ENCODE measurements at places on chromosomes 4 and X.

GRCh38 chr4:112938461-112939058 is 110.9 kb upstream of the ANK2 start:
- DNase-seq = peak; percentile 57

- no peak for DNase-seq
Measured at GRCh38 chrX:2684256-2684655, 6.8 kb upstream of the CD99 start.

DNA sequence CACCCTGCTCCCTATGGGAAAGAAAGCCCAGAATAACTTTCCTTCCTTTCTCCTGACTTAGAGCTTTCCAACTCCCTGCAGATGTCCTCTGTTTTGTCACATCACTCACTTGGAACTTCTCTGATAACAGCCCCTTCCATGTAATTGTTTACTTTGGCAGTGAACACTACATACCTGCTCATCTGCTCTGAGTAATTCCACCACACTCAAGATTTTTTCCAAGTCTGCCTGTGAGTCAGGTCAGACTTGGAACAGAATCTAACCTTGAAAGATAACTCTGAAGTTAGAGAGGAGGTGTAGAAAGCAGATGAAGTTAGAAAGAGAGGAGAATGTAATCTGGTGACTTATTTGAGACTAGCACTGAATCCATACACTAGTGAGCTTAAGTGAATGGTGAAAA is 7.4 kb downstream of the MAGEB10 start:
- DNase-seq = no peak

GRCh38 chrX:115362334-115363095 is 73.0 kb downstream of the LUZP4 start:
- no peak for DNase-seq

DNA sequence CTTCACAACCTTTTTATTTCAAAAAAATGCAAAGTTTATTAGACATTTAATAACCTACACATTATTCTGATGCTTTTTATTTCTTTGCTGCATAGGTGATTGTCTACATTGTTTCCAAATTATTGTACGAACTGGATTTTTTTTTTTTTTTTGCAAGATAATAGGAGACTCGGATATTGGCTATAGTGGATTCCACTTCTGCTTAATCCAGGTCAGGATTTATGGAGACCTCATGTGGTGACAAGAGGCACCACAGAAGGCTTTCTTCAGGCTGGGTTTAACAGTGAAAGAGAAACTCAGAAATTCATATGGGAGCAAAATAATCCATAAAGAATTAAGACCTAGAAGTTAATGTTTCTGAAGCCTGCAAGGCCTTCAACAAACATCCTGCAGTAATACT is 2.4 kb upstream of the SLIT2 start:
- DNase-seq = peak; percentile 37

DNA sequence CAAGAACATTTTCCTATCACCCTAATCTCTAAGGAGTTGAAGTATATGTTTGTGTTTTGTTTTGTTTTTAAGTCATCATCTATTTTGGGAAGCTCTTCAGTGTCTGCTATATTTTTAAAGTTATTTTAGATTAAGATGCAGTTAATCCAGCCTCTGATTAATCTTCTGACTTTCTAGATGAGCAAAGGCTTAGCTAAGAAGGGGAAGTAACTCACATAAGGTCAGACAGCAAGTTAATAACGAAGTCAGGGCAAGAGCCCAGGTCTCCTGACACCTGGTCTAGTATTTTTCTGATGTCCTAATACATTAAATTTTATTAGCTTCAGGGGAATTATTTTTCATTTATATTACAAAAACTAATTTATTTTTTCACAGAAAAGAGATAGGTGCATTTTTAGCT is 168.5 kb downstream of the SOWAHB start:
- no peak for DNase-seq

DNA sequence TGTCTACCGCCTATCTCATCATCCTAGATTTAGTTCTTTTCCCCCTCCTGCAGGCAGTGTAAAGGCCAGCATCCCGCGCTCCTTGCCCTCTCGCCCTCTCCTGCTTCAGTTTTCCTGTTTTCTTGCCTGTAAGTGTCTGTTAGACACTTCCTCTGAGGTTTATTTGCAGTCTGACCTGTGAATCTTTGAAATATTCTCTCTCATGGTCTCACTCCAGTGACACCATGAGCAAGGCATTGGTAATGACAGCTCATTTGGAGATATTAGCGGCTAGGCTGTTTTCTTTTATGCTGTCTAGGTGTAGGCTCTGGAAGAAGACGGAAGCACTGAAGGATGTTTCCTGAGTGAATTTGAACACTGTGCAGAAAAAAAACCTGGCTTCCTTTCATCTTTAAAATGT is 179.6 kb downstream of the KDR start:
- no peak for DNase-seq

- DNase-seq = no peak
Measured at GRCh38 chrX:112067601-112068000, 15.0 kb downstream of the TRPC5 start.

DNA sequence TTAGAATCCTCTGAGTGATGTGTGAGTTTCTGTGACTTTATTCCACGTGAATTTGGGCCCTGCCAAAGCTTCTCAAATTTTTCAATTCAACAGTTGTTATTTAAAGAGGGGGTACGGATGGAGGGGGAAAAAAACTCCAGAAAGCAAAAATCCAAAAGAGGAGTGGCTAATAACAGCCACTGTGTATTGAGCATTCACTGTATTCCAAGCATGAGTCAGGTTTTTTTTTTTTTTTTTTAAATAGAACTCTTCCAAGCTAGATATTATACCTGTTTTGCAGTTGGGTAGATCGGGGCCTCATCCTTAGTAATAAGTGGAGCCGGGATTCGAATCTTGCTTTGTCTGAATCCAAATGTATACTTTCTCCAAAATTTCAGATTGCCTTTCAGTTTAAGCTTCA is 6.4 kb upstream of the RHOH start:
- no peak for DNase-seq

DNA sequence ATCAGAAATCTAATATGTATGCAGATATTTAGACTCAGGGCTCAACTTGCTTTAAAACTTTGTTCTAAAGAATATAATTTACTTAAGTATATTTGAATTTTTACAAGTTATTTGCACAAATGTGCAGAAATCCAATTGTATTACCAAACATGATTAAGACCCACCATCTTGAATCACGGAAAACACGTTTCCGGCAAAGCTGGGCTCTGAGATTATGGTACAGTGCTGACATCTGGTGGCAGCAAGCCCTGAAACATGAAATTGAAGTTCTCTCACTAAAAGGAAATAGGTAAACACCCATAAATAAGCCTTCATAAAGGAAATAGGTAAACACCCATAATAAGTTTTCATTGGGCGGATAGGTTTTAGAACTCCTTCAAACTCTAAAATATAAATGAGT is 98.3 kb upstream of the MAOA start:
- peak; percentile 43 for DNase-seq

DNA sequence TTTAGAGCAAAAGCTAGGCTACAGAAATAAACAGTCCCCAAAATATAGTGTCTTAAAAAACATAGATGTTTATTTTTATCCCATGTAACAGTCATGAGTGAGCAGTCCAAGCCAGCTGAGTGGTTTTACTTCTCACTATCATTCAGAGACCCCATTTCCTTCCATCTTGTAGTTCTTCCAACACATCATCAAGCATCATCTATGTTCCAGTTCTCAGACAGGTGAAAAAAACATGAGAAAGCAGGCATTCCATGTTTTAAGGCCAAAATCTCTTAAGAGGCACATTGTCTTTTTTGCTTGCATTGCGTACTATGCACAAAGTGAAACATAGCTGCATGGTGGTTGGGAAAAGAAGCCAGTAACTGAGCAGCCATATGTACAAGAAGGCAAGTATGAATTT is 128.6 kb downstream of the ATOH1 start:
- DNase-seq = no peak

DNA sequence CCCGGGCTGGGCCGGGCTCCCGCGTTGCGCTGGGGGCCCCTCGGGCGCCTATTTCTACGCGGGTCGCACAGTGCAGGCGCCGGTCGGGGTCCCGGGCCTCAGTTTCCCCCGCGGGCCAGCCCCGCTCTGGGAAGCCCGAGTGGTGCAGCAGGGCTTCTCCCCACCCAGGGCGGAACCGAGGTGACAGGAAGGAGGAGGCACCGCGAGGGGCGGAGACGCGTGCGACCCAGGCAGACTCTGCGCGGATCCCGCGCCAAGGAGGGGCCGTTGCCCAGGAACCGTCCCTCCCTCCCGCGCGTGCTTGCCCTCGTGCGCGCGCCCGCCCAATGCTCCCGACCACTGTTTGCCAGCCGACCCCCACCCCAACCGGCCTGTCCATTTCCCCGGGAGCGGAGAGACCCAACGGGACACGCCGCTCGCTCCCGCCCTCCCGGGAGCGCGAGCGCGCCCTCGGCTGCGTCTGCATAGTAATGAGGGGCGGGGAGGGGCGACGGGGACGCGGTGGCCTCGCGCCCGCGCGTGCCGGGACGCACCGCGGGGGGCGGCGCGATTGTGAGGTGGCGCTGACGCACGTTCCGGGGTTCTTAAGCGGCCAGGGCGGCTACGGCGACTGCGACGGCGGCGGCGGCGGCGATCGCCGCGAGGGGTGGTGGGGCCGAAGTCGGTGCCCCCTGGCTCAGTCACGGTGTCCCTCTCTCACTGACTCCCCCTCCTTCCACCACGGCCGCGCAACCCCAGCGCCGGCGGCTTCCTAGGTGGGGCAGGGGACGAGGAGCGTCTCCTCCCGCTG is at the start of gene CPEB2:
Gene CPEB2 (plus strand): TSS at position 613 of the 790 bp plus-strand sequence. CDS start 193 bp downstream, outside the sequence.
- DNase-seq = peak; percentile 95

GRCh38 chr4:10773656-10774055 is 89.1 kb upstream of the CLNK start:
- DNase-seq = no peak

GRCh38 chr4:147284935-147285334 is 196.0 kb upstream of the EDNRA start:
- DNase-seq = no peak

DNA sequence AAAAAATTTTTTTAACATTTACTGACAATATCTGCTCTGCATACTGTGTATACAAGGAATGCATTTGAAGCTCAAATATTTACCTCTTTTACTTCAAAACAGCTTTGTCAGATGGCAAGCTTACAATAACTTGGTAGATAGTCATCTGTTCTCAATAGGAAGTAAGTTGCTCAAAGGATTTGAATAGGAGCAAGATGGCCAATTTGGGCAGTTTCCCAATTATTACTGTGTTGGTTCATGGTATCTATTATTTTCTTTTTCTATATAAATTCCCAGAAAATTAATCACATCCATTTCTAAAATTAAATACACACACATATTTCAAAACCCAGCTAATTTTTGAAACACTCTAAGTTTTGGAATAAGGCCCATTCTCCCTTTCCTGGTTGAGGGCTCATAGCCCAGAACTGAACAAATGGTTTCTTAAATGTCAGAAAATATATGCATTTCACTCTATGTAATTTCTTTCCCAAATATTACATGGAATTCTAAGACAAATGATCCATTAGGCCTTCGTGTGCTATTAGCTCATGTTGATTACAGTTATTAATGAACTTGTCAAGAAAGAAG is 60.2 kb upstream of the BLTP1 start:
- DNase-seq = no peak

Measured in AG20443 (cell line).